ENCODE measurements at places on chromosomes 16 and 17.

DNA sequence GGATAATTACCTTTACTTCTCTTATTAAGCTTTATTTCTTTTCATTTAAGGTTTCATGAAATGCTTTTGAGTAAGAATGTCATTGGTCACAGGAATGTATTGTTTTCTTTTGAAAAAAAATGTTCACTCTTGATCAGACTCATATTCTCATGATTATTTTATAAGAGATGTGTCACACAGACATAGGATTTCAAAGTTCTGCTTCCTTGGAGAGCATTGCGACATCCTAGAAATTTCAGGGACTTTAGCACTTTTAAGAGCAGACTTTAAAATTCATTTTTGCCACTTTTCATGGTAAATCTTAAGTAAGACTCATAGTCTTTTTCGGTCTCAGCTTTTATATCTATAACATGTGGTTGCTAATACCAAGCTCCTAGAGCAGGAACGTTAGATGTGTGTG, 314.7 kb downstream of the CDH8 start:
- no peak for DNase-seq

GRCh38 chr16:75415169-75415905, 18.0 kb downstream of the CFDP1 start:
- no peak for DNase-seq

DNA sequence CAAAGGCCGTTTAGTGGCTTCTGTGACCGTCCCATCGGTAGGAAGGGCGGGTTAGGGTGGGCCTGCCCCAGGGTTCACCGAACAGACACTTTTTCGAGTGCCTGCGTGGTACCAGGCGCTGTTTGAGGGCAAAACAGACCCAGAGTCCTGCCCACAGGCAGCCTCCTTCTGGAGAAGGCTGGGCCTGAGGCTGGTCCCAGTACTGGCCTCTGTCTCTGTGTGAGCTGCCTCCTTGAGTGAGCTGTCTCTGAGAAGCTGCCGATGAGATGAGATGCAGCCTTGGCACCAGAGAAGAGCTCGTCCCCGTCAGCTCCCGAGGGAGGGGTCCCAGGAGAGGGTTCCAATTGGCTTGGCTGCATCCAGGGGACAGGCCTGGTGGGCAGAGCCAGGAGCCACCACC, 53.1 kb downstream of the NKD1 start:
- DNase-seq, result no peak

GRCh38 chr16:89357055-89357816, 133.1 kb downstream of the ANKRD11 start:
- no peak for DNase-seq

DNA sequence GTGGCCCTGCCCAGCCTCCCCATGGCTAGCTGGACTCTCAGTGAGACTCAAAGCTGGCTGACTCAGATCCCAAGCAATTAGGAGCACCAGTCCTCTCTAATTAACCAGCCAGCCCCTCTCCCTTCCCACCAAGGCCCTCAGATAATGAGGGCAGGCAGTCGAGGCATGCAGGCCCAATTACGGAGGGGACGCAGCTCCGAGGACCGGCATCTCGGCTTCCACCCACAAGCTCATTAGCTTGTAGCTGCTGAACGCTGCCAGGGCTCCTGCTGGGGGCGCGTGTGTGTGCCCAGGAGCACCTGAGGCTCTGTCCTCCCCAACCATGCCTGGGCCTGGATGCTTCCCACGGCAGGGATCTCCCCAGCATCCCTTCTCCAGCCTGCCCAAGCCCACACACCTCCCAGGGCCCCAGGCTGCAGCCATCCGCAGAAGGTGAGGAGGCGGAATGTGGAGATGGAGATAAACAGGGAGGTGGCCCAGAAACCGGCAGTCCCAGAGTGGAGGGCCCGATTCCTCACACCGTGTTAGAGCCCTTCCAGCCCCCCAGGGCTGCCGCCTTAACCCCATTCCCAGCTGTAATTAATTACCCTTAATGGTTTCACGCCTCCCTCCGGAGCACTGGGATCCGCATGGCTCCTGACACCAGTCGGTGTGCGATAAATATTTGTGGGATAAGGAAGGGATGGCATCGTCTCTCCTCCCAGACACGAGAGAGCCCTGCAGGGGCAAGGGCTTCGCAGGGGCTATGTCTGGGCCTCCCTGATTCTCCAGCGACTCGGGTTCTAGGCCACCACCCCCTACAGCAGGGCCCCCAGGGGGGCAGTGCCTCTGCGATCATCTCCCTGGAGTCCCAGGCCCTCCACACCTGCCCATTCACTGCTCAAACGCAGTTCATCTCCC, 42.2 kb downstream of the RPH3AL start:
- no peak for DNase-seq
